NCI-H524 (cell line): ENCODE measurements at places on chromosomes 2 and 18.

DNA sequence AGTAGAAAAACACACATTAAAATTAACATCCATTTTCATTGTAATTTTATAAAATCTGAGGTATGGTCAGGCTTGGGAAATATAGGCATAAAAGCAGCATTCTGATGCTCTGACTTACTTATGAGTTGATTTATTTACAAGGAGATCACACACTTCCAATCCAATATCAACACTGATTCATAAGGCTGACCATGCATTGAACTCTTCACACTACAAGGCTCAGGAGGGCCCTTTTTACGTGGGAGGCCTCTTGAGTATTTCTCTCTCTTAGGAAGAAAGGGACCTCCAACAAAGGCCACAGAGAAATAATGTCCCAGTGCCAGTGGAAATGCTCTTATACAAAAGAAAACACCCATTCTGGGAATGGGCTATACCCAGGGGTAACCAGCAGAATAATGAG is 222.8 kb downstream of the NAPG start:
- DNase-seq = no peak

GRCh38 chr2:32715981-32716380 is 88.1 kb downstream of the TTC27 start:
- peak; percentile 41 for DNase-seq

DNA sequence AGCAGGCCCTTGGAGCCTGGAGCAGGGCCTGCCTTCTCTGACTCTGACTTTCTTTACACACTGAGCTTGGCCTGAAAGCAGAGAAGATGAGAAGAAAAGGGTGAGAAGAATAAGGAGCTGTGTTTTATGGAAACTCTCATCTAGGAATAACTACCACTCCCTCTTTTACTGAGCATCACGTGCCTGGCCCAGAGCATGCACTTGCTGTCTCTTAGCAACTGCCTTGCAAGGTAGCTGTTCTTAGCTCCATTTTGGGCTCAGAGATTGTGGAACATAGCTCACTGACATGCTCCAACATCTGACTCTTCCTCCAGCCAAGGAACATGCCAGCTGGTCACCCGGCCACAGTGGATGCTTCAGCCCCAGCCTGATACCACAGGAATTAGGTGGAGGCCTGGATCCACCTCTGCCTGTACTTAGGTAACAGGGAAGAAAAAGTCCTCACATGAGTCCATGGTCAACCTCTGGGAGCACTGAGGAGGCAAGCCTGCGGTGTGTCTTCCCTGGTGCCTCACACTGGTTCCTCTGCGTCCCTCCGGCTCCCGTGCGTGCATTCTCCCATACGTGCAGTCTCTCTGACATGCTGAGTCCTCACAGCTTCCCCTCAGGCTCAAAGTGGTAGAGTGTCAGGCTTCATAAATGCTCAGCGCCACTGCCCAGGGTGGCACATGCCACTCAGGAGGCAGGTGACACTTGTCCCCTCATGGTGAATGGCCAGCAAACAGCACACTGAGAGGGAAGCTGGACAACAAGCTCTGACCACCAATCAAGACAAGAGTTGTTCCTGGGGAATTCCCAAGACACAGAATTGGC is 35.7 kb downstream of the AMER3 start:
- no peak for DNase-seq

DNA sequence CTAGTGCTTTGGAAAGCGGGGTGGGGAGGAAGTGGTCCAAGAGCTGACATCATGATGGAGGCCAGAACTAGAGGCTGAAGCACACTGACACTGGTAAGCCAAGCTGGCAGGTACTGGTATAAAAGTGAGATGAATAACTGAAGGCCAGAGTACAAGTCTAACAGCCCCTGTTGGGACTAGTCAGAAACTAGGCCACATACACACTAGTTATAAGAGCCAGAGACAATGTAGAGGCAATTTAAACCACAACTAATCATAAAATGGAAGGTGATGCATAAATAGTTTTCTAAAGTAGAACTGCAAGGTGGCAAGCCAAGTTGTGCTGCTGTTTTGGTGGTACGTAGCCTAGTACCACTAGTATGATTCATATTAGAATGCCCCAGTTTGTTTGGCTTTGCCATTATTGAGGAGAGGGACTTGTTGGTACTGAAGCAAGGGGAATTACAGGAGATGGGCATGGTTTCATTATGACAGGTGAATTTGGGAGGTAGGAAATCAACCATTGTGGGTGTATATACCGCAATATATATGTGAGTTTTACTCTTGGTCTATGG is 57.6 kb downstream of the GDF7 start:
- DNase-seq = no peak

DNA sequence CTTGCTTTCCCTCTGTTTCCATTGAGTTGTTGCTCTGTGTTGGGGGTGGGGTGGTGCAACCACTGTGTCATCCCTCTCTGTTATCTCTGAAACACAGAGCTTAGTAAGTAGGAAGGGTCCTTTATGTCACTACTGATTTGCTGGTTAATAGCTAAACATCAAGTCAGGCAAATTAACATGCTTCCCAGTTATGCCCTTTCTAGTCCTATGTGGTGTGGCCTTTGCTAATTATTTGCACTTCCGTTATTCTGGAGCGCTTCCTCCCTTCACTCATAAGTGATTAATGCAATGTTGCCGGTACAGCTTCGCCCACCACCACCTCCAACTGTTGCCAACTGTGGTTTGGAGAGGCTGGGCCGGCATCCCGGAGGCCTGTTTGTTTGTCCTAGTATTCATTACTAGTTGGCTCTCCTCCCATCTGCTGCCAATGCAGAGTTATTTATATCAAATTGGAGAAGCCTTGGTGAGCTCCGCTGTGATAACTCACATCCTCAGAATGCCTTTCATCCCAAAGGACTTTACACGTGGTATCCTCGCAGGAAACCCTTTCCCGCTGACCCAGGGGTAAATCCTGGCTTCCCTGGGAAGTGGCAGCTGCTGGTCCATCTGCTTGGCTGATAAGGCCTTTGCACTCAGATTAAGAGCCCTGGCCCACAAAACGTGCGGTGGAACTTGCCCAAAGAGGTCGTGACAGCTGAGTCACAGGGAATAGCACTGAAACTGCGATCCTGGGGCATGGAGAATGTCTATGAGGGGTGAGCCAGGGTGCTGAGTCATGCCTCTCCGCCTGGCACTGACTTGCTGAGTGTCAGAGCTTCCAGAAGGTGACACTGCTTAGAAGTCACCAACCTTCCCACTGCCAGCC is 72.0 kb upstream of the ZCCHC2 start:
- DNase-seq = peak; percentile 97

- DNase-seq = no peak
These were observed 100.3 kb downstream of the DPP10 start for GRCh38 chr2:114542695-114543094.

- no peak for DNase-seq
These were observed 709.1 kb downstream of the LRRTM4 start for GRCh38 chr2:76813084-76813483.

- no peak for DNase-seq
These were observed 317.2 kb upstream of the CDH2 start for GRCh38 chr18:28494151-28494550.

DNA sequence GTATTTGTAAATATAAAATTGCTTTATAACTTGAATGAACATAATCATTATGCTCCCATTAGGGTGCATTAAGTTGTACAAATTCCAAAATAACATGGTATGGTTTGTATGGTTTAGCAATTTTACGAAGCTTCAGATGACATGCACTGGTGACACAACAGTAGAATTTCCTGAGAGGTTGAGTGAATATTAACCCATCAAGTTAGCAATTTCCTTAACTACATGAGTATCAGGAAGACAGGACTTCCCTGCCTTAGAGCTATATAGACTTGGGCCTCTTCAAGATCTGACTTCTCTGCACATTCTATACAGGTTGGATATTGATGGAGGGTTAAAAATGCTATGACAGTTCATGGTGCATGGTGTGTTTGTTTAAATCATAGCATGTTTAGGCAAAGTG is 60.2 kb downstream of the ZC3H6 start:
- no peak for DNase-seq
